ENCODE measurements at places on chromosomes 4 and X. TPM values are rescaled to one million over a fixed set of nuclear protein-coding genes. Genes with fewer than 3 reads are reported as not detected.
A peak's percentile ranks its signal among the peaks of the same experiment; 100 is the strongest.

DNA sequence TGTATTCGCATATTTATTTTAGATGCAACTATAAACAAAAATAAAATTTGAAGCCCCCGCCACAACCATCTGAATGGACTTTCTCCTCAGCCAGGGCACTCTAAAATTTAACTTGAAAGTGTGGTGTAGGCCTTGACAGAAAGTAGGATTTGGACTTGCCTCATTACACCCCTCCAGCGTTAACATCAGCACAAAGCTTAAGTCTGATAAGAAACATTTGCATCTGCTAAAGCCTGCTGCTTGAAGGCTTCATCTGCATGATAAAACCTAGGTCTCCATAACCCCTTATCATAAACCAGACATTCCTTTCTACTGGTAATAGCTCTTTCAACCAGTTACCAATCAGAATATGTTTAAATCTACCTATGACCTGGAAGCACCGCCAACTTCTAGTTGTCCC lies 1046.5 kb downstream of the FAT4 start:
- no peak for DNase-seq

Gene CFI
- total RNA-seq, result 0.08 TPM

- DNase-seq, result peak; percentile 20
Observed at GRCh38 chr4:31655328-31655727, 935.2 kb downstream of the PCDH7 start.

DNA sequence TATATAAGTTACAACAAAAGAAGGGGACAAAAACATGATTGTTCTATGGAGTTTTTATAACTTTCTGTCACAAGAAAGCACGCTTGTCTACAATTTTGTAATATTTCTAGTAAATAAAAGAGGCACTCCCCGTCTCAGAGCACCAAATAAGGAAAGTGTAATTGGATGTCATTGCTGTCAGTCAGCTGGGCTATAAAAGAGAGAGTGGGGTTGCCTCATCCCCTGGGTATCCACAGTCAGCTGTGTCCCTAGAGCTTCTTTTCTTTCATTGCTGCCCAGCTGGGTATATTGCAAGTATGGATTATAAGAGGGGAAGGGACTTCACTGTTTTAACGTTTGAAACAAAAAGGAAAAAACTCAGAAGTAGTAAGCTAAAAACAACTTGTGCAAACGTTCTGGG lies 61.3 kb downstream of the NPNT start:
- no peak for DNase-seq

Gene GAGE12J
- not detected for total RNA-seq

Gene SHOX
- total RNA-seq, result not detected

Gene EBP
- total RNA-seq, result 145 TPM

Gene KLHL4
- total RNA-seq, result 8.5 TPM

DNA sequence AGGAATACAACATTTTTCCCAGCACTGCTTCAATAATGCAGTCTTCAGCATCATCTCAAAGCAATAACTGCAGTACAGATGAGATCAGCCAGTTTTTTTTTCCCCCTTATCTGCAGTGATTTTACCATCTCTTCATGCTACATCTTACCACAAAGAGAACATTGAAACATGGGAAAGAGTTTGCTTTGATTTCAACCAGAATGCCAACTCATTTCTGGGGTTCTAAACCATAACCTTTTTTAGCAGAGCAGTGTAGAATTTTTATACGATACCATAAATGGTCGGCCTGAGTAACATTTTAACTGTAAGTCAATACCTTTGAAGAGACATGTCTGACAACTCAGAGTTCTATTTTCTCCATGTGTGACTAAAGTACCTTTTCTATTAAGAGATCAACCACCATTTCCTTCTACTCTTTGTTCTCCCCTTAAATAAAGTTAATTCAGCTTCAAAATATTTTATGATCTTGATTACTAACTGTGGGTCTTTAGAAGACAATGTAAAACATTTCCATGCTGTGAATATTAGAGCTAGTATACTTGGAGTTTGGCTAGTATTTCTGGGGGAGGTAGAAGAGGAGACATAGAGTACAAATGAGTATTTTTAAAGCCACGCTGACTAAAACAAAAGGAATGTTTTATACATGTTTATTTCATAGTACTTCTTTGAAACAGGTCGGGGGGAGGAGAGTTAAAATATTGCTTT lies 69.1 kb downstream of the TET2 start:
- peak; percentile 33 for DNase-seq

Gene WNK3
- 0.02 TPM for total RNA-seq

DNA sequence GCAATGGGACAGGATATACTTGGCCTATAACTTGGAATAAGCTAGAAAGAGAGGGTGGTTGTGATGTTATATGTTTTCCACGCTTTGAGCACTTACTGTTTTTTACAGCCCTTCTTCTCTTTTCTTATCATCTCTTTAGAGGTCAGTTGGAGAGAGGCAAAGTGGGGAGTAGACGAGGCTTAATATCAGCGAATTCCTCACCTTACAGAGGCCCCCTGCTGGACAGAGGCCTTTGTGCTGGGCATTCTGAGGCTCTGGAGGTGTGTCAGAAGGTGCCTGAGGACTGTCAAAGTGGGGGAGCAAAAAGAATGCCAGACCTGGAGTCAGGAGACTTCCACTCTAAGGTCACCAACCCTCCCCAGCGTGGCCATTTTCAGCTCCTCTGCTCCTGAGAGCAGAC lies 42.5 kb downstream of the MAMLD1 start:
- peak; percentile 1 for DNase-seq

GRCh38 chr4:51909236-51909703 lies 66.3 kb downstream of the DCUN1D4 start:
- DNase-seq, result no peak

- DNase-seq, result no peak
Observed at GRCh38 chr4:185071236-185071811, 53.0 kb downstream of the HELT start.

DNA sequence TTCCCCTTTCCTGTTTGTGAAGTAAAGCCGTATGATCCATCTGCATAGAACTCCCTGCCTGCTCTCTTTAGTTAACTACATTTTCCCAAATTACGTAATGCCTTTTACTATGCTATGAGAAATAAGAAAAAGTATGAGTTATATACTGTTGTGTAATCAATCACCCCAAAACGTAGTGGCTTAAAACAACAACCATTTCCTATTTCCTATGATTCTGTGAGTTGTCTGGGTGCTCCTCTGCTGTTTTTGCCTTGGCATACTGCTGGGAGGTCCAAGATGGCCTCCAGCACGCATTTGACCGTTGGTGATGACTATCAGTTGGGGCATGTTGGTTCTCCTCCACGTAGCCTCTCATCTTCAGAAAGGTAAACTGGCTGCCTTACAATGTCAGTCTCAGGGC lies 39.8 kb downstream of the BBS12 start:
- no peak for DNase-seq

DNA sequence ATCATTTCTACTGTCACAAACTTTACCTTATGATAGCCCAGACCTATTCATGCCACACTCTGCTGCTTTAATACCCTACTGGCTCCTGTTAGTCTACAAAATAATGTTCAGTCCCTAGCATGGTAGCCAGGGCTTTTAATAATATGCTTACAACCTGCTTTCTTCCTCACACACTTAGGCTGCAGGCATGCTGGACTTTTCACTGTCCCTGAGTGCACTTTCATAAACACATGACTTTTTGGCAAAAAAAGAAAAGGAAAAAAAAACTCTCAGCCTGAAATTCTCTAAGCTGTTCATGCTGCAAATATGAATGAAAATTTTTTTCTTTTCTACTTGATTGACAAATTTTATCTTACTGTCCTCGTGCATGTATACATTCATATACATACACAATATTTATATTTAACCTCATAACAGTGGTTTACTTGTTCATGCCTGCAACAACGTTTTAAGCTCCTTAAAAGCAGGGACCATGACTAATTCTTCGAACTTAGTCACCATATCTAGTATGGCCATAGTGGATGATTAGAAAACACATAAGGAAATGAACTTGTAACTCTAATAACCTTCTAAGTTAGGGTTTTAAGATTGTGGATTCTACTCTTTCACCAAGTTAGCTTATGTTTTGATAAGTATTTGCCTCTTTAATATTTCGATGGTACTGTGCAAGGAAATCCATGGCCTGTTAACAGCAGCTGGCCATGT lies 229.5 kb downstream of the SPCS3 start:
- DNase-seq, result peak; percentile 37

Gene STARD8
- 7.1 TPM for total RNA-seq

Gene HELT
- not detected for total RNA-seq

Measured in HT1080 (cell line).